ENCODE measurements at places on chromosomes 3 and 15.

GRCh38 chr3:102223132-102223531 lies 211.7 kb upstream of the ZPLD1 start:
- DNase-seq: no peak

DNA sequence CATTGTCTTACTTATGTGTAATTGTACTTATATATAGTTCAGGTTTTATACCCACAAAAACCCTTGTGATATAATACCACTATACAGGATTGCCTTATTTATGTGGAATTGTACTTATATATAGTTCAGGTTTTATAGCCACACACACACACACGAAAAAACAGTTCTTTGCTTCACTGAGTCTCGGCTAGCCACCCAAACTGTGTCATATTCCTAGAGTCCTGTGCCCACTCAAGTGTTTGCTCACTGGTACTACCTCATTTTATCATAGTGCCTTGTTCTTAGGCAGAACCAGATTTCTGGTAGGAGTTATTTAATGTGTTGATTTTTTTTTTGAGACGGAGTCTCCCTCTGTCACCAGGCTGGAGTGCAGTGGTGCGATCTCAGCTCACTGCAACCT lies 12.5 kb downstream of the RASA2 start:
- DNase-seq: no peak

DNA sequence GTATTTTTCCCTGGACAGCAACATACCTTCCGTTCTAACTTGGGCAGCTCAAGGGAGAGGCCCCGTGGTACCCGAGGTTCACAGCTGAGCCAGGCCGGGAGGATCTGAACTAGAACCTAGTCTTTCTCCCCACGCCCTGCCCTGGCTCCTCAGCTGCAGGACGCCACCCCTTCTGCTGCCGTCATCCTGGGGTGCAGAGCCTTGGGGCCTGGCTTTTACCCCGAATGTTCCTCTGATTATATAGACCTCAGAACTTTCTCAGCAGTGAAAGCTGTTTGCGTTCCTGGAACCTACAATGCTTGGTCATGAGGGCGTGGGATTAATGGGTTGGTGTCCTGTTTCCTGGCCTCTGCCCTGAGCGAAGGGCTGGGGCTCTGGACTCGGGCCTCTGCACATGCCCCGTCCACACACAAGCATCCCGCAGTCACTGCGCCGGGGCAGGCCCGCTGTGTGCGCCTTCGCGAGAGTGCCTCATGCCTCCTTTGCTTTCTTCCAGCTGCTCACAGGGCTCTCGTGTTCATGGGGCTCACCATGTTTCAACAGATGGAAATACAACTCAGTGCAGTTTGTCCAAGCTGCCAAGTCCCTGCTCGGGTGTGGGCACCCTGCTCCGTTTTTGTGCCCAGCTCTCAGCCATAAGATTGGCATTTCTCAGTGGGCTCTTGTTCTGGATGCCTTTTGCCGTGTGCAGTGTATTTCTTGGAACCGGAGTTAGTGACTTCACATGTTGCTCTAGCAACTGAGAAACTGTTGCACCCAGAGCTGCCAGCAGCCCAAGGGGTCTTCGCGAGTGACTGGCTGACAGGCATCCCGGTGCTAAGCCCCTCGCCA lies 20.4 kb downstream of the SYNM start:
- DNase-seq: no peak

DNA sequence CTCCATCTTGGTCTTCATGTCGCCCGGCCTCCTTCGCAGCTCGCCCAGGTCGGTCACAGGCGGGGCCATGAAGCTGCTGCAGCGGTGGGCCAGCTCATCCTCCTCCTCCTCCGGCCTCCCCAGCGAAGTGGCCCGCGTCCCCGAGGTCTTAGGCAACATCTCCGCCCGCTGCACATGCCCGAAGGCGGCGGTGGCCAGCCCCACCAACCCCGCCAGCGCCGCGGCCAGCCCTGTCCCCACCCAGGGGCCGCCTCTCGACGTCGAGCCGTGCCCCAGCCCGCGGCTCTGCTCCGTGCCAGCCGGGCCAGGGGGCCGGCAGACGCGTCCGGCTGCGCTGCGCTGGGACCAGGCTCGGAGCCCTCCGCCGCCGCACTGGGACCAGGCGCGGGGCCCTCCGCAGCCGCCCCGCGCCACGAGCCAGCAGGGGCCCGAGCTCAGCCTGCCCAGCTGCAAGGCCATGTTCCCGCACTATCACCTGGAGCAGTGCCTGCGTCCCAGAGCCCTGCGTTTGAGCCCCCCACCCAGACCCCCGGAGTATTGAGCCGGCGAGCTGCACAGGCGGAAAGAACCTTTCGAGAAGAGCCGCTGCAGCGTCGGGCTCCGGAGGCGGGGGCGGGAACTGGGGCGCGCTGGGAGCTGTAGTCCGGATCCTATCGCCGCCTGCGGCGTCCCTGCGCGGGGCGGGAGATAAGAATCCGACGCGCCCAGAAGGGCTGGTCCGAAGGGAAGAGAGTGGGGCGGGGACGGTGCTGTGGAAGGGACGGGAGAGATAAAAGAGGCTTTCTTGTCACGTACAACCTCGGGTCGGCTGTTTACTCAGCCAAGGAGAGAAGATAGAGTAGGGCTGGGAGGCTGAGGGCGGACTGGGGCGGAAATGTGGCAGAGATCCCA lies at the start of gene CPOX:
CPOX (minus strand) TSS at position 566 of the 891 bp plus-strand sequence; CDS start at position 459, 107 bp downstream.
- DNase-seq: peak; percentile 80

DNA sequence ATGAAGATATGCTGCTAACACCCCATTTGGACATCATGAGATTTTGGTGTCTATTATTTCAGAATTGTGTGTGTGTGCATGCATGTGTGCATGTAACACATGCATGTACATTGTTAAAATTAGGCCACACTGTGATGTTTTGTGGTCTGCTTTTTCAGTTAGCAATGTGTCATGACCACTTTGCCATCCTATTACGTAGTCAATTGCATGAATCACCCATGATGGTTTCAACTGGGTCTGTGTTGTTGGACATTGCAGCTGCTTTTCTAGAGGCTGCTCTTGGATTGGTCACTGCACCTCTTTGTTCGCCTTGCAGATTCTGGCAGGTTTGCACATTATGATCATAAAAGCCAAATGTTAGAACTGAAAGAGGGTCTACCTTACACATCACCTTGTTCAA lies 101.0 kb upstream of the THBS1 start:
- DNase-seq: no peak

GRCh38 chr3:198070871-198071270 lies 110.9 kb downstream of the LMLN start:
- DNase-seq: no peak

DNA sequence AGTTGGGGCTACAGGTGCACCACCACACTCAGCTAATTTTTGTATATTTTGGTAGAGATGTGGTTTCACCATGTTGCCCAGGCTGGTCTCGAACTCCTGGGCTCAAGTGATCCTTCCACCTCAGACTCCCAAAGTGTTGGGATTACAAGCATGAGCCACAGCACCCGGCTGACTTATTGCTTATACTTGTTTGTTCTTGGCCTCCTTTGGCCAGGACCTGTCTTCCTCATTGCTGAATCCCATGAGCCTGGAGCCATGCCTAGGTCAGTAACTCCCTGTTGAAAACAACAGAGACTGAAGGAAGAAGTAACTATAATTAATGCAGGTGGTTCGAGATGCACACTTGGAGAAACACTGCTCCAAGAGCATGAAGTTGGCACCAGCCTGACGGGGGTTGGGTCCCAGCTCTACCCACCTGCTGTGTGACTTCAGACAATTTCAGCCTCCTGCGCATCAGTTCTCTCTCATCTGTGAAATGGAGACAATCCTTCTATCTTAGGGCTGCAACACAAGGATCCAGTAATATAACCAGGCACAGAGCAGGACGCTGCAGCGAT lies 38.9 kb downstream of the CPN2 start:
- DNase-seq: no peak
